CD4-positive, alpha-beta T cell treated with Interleukin-10 for 1 hour (primary cell): ENCODE measurements at places on chromosomes 6 and 20.

GRCh38 chr6:81735756-81736380, 16.6 kb downstream of the TENT5A start:
- no peak for DNase-seq

GRCh38 chr6:159916752-159917151, 26.0 kb downstream of the MAS1 start:
- DNase-seq: no peak

DNA sequence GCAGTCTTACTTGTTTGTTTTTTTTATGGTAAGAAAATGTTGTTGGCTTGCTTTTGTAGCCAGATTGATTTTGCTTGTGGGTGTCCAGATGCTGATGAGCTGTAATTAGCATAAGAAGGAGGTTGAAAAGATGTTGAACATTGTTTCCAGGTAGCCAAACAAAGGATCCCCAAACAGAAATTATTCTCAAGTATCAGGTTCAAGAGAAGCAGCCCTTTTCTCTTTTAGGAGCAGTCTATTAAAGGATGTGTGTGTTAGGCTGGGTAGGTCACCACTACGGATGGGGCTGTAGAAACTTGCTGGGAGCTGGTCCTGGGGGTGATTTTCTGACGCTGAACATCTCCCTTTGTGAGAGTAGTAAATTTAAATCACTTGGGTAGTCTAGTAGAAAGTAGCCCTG, 86.9 kb upstream of the VSTM2L start:
- no peak for DNase-seq

DNA sequence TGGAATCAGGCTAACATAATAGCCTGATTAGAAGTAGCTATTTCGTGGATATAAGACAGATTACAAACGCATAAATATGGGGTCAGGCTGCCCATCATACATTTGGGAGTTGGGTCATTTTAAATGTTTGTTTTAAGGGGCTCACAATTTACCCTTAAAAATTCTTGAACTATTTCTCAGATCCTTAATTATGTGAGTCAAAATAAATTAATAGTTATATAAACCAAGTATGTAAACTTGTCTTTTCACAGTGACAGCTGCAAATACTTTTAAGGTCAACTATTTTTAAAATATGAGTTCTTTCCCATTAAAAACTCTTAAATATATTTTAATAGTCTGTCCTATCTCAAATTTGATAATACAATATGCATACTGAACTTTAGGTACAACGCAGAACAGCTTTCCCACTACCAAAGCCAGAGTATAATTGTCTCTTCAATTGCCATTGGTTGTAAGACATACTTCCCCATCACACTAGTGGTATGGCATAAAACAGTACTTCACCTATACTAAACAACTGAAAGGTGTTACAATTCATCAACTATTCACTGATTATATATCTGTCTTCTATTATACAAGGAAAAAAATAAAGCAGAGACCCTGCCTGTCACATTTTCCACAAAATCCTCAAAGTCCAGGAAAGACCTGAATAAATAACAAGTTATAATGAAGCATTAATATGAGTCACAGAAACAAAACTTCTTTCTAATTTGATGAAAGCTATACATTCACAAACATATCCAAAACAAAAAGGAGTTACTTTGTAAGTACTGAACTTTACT, 80.8 kb upstream of the COL21A1 start:
- no peak for DNase-seq
